Right cardiac atrium (tissue), 5 donors: ENCODE measurements at places on chromosomes 5 and 9. TPM values are rescaled to one million over a fixed set of nuclear protein-coding genes. Genes with fewer than 3 reads are reported as not detected.
A peak's percentile ranks its signal among the peaks of the same experiment; 100 is the strongest.

The UNC13B gene
- 8.8 TPM for polyA plus RNA-seq

The FSTL4 gene
- polyA plus RNA-seq, result not detected

The RAB24 gene
- 28.6 TPM for polyA plus RNA-seq

The STKLD1 gene
- 1.3 TPM for polyA plus RNA-seq

The CAMK2A gene
- 15.4 TPM for polyA plus RNA-seq

The TAF1L gene
- polyA plus RNA-seq, result not detected

The FASTKD3 gene
- 6.2 TPM for polyA plus RNA-seq

The PAPPA gene
- polyA plus RNA-seq, result 0.59 TPM

The FCN2 gene
- 0.72 TPM for polyA plus RNA-seq

The LCN1 gene
- polyA plus RNA-seq, result not detected

- no peak for DNase-seq
Observed at GRCh38 chr9:109934857-109935215, 154.8 kb downstream of the PALM2AKAP2 start.

GRCh38 chr9:99039505-99040182 lies 65.3 kb upstream of the TGFBR1 start:
- DNase-seq, result no peak

- no peak for DNase-seq
Observed at GRCh38 chr5:100762995-100763394, 140.1 kb downstream of the ST8SIA4 start.

GRCh38 chr5:9212605-9213004 lies 333.3 kb downstream of the SEMA5A start:
- no peak for DNase-seq

GRCh38 chr5:134029156-134029555 lies 24.4 kb upstream of the VDAC1 start:
- DNase-seq, result no peak

- no peak for DNase-seq
Observed at GRCh38 chr5:143138839-143139238, 264.6 kb downstream of the NR3C1 start.

- DNase-seq, result no peak
Observed at GRCh38 chr5:94932259-94932658, 313.8 kb downstream of the SLF1 start.

DNA sequence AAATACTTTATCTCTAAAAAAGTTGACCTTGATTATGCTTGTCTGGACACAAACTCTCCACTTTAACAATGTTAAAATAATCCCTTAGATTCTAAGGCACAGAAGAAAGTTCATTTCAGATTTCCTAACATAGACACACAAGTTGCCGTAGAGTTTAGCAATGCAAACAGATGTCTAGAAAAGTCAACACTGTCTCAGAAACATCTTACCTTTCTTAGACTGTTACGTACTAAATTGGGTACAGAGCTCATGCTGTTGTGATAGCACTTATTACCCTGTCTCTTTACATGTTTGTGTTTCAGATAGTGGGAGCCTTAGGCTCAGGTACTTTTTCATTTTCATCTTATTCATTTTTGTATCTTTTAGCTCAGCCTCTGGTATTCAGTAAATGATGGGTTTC lies 52.0 kb downstream of the C5 start:
- no peak for DNase-seq

- DNase-seq, result no peak
Observed at GRCh38 chr9:138099803-138100598, 222.4 kb downstream of the CACNA1B start.

- no peak for DNase-seq
Observed at GRCh38 chr5:31934156-31934555, 240.0 kb downstream of the GOLPH3 start.

- peak; percentile 31 for DNase-seq
Observed at GRCh38 chr5:100901821-100902341, 1.2 kb downstream of the ST8SIA4 start.

GRCh38 chr9:113858282-113858681 lies 17.8 kb upstream of the ZNF618 start:
- no peak for DNase-seq

- no peak for DNase-seq
Observed at GRCh38 chr9:89608641-89609335, 4.0 kb downstream of the GADD45G start.

DNA sequence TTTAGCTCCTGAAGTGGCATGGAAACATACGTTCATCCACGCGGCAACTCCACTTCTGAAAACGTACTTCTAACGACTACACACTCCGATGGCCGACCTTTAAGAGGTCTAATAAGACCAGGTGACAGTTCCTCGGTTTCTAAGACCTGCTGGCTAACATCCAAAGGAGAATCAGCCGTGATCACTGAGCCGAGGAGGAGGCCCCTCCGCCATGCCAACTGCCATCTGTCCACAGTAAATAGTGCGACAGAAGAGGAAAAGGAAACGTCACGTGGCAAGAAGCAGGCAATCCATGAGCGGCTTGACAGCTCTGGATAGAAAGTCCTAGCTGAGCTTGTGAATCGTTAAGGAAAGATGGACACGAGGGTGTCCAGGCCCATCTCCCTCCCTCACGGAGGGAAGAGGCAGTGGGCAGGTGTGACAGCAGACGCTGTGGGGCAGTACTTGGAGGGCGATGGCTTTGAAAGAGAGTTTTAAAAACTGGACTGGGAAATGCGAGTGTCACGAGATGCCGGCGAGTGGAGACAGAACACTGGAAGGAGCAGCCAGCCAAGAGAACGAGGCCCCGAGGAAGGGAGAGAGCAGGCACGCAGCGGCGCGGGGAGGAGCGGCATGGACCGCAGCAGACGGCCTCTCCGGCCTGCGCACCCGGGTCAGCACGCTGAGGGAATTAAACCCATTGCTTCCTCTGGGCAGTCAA lies 66.7 kb upstream of the TBC1D9B start:
- DNase-seq, result no peak

DNA sequence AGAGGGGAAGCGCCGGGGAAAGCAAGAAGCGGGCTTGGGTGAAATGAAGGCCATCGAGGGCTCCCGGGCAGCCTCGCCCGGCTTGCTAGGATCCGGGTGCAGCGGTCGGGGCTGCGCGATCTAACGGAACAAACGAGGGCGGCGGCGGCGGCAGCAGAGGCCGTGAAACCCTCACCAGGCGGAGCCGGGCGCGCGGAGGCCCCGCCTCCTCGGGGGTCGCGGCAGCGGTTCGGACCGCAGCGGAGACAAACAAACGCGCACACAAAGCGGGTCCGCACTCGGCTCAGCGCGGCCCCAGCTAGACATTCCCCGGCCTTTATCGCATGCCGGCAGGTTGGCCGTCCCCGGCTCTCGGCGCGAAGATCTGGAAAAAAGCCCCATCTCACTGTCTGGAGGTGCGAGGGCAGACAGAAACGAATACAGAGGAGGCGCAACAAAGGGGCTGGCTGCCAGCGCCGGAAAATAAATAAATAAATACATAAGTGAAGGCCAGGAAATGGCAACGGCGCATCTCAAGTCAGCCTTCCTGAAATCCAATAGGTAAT lies 10.5 kb upstream of the TRIM36 start:
- no peak for DNase-seq

DNA sequence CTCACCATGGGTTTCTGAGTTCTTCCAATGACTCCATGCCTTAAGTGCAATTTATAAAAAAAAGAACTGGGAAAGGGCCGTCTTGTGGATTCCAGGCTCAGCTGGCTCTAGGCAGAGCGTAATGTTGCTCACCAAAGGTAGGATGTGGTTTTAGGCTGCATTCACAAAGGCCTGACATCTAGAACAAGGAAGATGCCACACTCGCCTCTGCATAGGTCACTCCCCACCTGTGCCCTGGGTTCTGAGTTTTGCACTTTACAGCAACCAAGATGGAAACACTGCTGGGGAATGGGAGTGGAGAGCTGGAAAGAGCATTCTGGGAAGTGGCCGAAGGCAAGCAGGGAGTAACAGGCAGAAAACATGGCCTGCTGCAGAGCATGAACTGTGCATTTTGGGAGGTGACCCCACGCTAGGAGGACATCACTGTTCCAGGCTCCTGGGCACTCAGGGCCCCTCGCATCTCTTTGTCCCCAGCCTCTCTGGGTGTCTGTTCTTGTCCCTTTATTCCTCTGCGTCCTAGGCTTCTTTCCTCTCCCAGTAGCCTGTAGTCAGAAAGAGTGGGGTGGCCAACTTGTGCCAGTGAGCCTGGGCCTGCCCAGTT lies 12.3 kb downstream of the FCN2 start:
- DNase-seq, result no peak

- DNase-seq, result no peak
Observed at GRCh38 chr9:89313842-89314241, 2.8 kb downstream of the CKS2 start.

GRCh38 chr9:30943446-30944224 lies 1440.8 kb upstream of the ACO1 start:
- DNase-seq, result peak; percentile 29

- no peak for DNase-seq
Observed at GRCh38 chr5:92927291-92927778, 653.7 kb downstream of the NR2F1-AS1 start.

DNA sequence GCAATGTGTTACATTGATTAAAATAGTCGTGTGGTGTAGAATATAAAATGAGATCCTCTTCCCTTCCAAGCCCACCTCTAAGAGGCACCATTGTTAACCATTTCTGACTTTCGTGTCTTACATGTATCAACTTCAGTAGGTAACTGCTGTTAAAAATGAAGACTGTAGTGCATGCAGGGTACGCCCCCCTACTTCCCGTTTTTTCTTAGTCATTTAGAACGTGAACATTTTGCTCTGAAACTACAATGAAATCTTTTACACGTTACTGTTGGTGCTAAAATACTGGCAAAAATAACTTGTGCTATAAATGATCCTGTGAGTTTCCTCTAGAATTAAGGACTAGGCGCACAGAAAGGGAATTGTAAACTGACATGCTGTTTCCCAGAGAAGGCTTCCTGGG lies 41.5 kb downstream of the WNK2 start:
- no peak for DNase-seq

DNA sequence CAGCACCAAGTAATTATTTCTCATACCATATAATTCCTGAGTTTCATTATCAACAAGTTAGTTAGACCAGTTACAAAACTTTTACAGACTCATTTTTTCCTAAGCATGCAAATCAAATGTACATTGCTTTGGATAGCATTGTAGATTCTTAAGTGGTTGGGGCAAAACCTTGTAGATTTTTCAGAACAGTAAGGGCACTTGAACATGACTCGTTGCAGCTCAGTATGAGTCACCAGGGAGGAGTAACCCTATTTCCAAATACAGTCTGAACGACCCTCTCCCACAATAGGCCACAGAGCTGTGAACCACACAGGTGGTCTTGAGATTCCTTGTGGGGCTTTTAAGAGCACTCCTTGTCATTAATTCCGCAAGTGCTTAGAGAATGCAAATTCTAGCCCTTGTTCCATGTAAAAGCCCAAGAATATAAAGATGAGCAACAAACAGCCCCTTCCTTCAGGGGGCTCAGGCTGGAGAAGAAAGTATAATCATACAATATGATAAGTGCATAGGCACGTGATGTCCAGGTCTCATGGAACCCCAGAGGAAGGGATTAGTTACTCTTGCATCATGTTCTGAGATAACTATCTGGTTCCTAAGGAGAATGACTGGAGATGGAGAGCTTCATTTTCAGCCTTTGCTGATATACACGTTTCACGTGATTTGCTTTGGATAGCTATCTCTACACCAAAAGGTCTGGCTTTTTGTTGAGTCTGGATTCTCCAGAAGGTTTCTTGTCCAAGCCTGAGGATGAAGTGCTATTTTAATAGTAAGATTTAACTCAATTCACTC lies 295.7 kb downstream of the KCNN2 start:
- DNase-seq, result no peak

GRCh38 chr5:151721087-151721646 lies 34.5 kb upstream of the SPARC start:
- no peak for DNase-seq

DNA sequence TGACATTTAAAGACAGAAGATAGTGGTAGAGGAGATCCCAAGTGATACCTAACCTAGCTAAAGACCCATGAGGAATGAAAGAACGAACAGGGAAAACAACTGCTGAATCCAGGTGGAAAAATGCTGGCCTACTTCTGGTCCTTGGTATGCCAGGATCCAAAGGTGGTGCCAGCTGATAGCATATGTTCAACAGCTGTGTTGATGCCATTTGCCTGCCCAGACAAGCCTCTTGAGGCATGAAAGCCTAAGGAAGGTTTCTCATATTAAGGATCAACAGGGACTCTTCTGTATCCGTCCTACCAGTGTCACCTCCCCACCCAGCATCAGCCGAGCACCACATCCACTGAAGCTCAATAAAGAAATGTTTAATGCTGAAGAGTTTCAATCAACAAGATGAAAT lies 225.7 kb upstream of the DMRT1 start:
- DNase-seq, result no peak

DNA sequence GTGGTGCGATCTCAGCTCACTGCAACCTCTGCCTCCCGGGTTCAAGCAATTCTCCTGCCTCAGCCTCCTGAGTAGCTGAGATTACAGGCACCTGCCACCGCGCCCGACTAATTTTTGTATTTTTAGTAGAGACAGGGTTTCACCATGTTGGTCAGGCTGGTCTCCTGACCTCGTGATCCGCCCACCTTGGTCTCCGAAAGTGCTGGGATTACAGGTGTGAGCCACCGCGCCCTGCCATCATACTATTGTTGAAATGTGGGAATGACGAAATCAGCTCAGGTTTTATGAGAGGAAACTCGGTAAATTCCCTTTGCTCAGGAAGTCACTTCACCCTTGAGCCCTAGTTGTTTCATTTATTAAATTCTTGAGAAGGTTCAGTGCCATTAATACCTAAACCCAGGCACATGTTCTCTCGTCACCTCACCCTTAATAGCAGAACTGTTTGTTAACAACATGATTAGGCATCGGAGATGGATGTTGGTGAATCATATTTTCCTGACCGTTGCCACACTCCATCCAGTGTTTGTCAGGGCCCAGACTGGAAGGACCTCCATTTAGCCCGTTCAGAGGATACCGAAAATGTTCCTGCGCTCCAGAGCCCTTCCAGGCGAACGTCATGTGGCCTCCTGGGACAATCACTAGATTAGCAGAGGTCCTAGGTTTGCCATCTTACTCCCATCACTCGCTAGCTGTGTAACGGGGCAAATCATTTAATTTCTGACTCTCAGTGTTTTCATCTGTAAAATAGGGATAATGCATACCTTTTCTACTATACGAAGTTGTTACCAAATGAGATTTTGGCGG lies 20.0 kb upstream of the CREBRF start:
- DNase-seq, result no peak

DNA sequence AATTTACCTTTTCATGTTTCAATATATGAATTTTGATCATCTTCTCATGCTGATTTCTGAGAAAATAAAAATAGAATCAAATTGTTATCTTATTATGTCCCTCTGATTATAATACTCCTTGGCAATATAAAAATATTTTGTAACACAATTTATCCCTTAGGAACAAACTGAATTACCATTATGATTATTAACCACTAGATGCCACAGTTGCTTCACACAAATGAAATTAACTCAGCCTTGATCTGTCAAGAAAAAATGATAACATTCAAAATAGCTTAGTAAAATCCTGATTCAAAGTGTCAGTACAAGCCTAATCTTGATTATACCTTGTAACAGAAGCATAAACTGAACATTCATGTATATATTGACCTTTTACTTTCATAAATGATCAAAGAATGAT lies 4.8 kb upstream of the CHSY3 start:
- no peak for DNase-seq
